ENCODE measurements at places on chromosomes 1 and 21.

DNA sequence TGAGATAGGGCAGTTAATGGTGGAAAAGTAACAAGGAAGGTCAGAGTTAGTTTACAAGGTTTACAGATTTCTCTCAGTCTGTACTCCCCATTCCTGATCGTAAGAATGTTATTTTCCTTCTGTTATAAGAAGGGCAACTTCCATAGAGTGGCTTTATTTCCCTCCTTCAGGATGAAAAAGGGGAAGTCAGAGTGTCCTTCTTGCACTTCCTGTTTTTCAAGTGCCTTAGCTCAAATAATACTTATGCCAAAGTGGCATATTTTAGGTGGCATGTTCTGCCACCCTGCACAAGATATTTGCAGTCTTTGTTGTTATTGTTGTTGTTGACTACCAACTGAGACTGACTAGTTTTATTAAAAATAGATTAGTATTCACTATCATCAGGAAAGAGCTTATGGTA lies 730.7 kb upstream of the ADGRL4 start:
- no peak for DNase-seq

DNA sequence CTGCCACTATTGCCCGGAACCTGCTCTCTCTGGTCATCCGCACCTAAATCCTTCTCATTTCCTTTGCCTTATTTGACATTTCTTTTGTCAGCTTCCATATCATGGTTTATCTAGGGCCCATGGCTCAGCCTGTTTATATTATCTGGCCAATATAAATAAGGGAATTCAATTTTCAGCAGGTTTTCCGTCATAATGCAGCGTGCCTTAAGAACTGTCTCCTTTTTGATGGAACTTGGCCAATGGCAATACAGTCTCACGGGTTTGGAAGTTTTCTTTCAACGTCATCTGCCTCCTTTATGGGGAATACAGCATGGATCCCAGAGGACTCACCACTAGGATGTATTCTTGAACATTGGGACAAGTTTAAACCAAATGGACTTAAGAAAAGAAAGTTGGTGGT lies 77.8 kb upstream of the KIAA0040 start:
- no peak for DNase-seq

DNA sequence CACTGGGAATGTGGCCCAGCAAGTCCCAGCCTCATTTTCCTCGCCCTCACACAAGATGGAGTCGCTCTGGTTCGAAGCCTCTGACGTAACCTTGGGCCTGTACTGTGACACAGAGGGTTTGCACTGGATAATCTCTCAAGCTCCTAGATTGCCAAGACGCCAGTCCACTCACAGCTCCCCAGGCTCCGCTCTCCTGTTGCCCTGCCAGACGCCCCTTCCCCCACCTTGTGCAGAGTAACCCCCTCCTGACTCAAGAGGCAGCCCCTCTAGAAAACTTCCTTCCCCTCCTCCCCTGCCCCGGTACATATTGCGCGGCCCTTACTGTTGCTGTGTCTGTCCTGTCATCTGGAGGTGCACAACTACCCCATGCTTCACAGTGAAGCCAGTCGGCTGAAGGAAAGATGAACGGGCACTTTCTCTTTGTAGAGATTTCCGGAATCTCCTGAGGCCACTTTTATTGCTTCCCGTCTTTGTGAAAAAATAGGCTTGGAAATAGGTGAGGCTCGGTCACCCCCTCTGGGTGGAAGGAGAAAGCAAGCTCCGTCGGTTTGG lies 981 bp upstream of the KIAA1614 start:
- peak; percentile 30 for DNase-seq

- DNase-seq, result peak; percentile 55
These were observed 113.8 kb downstream of the UBR4 start for GRCh38 chr1:19096036-19096833.

GRCh38 chr1:151313501-151313900 lies 13.7 kb downstream of the PI4KB start:
- DNase-seq, result no peak

- no peak for DNase-seq
These were observed 257.9 kb upstream of the AJAP1 start for GRCh38 chr1:4396551-4396950.

- DNase-seq, result no peak
These were observed 7.3 kb upstream of the TBX15 start for GRCh38 chr1:118995312-118996016.

DNA sequence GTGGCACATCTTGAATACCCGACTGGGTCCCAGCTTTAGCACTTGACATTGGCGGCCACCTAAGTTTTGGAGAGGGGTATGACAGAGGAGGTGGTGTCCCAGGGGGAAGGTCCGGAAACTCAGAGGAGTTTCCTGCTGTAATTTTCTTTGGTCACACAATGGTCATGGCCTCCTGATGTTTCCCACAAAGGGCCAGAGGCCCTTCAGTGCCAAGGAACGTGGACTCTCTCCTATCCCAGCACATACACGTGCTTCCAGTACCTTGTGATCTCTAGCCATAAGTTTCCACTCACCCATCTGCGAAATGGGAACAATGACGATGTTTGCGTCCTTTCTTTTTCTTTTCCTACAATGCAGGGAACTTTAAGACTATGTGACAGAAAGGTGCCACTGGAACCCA lies 13.2 kb downstream of the CAPN2 start:
- DNase-seq, result no peak

DNA sequence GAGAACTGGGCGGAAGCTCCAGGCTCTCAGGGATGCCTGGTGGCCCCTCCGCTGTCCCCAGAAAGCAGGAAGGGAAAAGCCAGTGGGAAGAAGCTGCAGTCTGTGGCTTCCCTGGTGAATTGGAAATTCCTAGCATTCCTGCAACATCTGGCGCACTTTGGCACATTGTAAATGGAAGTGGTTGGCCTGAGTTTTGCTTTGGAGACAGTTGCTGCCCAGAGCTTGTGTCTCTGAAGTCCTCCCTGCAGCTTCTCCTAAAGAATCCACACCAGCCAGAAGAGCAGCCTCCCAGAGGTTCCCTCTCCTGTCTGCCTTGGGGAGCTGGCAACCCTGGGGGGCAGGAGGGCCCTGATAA lies 48.2 kb downstream of the ARHGEF10L start:
- DNase-seq, result peak; percentile 26

DNA sequence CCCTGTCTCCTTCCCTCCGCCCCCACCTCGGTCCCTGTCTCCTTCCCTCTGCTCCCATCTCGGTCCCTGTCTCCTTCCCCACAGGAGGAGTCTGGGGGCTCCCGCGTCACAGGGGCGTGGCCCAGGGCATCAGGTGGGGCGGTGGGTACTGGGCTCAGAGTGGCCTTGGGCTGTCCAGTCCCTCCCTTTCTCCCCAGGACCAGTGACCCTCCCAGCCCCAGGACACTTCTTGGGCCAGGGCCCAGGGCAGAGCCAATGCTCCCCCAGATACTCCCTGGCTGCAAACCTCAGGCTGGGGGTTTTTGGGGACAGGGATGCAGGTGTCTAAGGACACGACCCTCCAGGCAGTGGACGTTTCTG lies 6.8 kb upstream of the RNF223 start:
- no peak for DNase-seq

DNA sequence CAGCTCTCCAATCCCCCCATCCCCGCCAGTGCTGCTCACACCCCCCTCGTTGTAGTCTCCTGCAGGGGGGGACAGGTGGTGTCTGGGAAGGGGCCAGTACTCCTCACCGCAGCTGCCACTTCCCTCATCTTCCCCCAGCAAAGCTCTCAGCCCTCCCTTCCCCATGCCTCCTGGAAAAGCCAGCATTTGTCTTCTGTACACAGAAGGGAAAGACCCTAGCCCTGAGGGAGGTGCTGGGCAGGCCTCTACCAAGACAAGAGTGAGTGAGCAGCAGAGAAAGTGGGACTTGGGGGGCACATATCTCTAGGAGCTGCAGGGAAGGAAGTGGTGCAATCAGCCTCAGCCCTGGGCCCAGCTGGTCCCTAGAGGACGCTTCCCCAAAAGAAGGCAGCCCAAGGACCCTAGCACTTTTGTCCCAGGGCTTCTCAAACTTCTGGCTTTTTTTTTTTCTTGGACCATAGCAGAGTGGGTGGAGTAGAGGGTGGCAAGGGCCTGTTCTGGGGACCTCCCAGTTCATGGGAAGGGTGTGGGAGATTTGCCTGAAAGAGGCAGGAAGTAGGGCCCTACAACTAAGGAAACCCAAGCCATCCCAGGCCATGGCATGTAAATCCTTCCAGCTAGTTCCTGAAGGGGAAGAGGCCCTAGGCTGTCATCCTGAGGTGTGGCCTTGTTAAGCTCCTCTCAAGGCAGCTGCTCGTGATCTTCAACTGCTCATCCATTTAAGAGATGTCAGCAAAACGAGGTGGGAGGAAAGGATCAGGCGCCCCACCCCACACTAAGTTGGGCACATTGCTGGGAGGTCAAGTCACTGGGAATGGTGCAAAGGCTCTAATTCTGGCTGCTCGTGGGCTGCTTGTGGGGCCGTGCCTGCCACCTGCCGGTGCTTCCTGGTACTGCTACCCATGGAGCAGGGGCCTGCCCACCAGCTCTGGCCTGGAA lies 12.6 kb downstream of the ZC3H12A start:
- peak; percentile 76 for DNase-seq

- DNase-seq, result peak; percentile 61
These were observed 302.0 kb downstream of the DUSP10 start for GRCh38 chr1:221439747-221440501.

DNA sequence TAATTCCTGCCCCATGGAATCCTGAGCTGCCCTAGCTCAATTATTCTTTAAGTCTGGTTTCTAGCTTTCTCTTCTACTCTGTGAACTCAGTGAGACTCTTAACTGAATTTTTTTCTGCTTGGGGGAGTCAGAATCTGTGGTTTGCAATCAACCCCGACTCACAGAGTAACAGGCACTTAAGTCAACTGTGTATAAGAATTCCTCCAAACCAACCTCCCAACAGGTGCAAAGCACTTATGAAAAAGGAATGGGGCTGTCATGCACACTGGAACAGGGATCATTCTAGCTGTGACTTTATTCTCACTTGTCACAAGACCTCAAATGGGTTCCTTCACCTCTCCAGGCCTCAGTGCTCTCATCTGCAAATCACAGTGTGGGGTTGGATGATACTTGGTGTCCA lies 60.3 kb upstream of the SYT6 start:
- DNase-seq, result no peak

- no peak for DNase-seq
These were observed 120.8 kb downstream of the DMRTB1 start for GRCh38 chr1:53580009-53580400.

- DNase-seq, result no peak
These were observed 83.4 kb downstream of the NOTCH2 start for GRCh38 chr1:119986007-119986497.

DNA sequence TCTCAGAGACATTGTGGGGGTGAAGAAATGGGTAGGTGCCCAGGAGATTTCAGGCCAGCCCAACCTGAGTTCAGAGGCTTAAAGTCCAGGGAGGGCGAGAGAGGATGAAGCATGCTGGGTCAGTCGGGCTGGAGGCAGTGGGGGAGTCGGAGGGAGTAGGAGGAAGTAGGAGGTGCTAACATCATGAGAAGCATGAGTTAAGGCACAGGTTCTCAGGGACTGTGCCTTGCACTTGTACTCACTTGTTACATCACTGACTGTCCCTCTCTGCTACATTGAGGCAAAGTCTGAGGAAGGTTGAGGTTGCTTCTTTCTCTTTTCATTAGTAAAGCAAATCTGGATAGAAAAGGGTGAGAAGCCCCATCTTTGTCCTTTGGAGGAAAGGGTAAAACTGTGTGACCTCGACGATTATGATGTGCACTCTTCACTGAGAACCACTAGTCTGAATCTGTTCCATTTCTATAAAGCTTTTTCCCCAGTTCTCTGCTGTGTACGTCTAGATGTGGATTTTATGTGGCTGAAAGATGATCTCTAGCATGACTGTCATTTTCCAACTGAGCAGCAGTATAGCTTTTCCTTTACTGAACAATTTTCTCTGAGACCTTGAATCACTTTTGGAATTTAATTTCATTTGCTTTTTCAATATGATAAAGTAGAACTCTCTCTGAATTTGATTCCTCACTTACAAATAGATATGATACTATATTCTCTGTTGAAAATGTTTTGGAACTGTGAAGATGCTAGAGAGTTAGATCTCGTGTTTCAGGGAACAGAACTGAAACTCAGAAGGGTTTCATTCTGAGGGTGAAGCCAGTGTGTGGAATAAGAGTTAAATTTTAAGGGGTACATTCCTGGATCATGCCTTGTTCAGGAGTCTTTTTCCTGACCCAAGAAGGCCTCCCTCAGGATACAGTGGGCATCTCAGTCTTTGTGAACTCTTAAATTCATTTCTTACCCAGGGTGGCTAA lies 94.6 kb downstream of the FGGY start:
- no peak for DNase-seq

DNA sequence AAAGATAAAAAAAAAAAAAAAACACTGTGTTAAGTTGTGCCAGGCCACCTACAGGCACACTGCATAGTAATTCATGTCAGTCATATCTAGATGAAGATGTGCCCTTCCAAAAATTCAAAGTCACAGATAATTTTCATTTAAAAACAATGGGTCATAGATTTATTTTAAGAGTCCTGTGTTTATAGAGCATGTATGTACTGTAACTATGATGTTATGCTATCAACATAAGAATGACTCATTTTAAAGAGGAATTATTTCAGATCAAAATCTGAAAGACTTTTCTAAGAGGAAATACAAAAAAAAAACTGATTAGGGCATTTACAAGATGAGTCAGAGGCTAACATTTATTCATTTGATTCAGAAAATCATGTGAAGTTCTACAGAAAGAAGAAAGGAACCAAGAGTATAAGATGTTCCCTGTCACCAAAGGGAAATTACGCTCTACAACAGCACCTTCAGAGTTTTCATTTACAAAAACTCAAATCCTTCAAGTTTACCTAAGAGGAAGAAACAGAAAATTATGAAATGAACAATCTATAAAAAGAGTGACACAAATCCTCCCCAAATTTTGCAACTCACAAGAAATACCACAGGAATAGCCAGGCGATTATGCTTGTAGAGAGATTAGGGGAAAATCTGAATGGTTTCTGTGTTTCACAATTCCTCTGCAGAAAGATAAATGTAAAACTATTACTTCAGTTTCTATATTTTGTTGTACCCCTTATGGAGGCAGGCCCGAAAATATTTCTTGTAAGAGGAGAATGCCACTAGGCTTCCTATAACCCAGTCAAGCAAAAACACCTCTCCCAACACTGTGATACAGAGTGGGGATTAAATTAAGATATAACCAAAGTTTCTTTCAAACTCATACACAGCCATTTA lies 13.8 kb downstream of the TP53BP2 start:
- peak; percentile 63 for DNase-seq

DNA sequence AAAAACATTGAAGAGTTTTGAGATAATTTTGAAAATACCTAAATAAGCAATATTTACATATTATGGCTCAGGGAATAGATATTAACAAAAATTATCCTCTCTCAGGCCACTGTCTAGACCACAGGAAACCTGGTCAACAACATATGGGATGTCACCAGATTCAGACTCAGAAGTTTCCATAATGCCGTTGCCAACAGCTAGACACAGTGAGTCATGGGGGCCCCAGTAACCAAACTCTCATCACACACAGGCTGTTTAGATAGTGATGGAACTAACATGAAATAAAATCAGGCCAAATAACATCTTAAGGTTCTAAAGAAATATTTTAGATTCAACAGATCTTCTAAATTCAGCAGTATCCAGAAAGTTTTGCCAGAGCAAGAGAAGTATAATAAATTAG lies 681.7 kb upstream of the ADAMTS5 start:
- DNase-seq, result no peak

All from A673 (cell line).